Suppressor macrophage (primary cell): ENCODE measurements at places on chromosomes 1 and 21.

DNA sequence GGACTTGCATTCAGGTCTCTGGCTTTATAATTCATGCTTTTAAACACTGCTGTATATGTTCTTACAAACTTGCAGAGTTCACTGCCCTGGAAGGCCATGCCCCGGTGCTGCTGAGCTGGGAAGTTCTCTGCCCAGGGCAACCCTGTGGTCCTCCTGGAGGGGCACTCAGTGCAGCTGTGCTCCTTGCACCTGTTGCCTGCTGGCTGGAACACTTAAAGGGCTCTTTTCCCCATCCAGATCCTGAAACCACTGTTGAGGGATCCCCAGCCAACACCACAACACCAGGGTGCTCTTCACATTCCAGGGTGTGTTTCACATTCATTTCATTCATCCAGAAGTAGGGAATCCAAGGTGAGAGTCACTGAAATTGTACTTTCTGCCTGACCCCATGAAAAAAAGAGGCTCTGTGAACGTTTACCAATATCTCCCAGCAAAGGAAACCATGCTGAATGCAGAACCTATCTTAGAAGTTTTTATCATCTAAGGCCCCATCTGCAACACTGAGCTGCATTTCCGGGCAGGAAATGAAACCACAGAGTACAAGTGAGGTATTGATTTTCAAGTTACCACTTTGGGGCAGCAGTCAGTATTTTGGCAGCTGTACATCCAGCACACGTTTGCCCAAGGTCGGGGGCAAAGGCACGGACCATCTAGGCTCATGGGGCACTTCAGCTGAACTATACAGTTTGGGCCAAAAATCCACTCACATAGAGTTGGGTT is 16.4 kb upstream of the KIAA0040 start:
- DNase-seq: no peak

GRCh38 chr21:37459575-37459974 is 93.0 kb downstream of the DYRK1A start:
- DNase-seq: no peak

- no peak for DNase-seq
Measured at GRCh38 chr21:41673071-41673470, 93.8 kb downstream of the RIPK4 start.

DNA sequence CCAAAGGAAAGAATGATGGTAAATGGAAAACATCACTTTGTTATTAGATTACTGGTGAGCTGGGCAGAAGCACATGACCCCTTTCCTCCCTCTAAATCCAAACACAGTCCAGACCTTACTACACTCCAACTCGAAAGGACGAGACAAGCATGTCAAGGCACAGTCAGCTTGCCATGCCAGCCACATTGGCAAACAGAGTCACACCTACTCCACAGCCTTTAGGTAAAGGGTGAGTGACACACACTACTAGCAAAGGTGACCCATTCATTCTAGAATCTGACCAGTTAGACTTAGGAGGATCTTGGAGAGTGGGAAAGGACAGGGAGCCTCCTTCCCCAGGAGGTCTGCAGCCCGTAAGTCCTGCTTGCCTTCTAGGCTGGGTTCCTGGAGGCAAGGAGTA is 3.0 kb downstream of the SLC44A3 start:
- DNase-seq: no peak

GRCh38 chr1:207405814-207406213 is 48.3 kb upstream of the CR2 start:
- no peak for DNase-seq

- no peak for DNase-seq
Measured at GRCh38 chr21:42695697-42696380, 42.4 kb downstream of the PDE9A start.

DNA sequence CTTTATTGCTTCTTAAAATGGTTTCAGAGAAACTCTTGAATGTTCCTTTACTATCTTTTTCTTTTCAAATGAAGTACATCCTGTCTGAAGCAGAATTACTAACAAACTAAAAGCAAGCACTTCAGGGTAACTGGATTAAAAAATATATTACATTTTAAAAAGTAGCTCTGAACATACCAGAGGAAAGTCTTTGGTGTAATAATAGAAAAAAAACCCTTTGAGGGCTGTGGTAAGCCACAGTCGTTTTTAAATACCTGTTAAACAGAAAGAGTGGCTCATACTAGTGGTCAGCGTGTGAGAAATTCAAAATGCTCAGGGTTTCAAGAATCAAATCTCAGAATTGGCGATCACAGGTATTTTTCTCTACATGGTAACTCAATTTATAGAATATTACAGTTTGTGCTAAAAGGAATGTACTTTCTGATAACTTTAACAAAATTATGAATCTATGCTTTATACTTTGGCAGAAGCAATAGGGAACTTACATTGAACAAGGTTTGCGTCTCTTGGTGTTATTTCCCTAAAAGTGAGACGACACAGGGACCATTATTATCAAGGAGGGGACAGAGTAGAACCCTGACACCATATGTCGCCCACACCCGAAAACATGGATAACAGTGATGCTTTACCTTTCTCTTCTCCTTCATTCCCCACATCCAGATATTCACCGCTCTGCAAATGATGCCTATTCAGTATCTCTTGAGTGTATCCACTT is 97.0 kb upstream of the DPH5 start:
- DNase-seq: no peak

DNA sequence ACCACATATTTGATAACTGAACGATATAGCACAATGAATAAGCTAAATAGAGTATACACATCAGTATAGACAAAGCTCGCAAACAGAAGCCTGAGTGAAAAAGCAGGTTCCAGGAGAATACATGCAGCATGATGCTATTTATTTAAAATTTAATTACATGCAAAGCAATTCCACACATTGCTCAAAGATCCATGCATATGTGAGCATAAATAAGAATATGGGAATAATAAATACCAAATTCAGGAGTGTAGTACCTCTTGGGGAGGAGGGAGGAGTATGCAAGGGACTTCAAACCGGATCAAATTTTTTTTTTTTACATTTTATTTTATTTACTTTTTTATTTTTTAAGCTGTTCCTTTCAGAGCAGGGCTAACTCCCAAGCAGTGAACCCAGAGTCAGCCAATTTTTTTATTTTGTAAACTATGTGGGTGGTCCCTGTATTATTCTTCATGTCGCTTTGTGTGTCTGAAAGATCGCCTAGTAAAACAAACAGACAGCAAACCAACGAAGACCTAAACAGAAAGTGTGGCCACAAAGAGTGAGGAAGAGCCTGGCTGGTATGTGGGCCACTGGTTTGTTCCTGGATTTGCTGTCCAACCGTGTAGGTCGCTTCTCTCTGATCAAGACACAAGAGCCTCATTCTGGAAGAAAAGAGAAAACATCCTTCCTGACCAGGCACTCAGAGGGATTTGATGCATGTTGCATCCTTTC is 4.2 kb upstream of the SHISAL2A start:
- DNase-seq: no peak

- no peak for DNase-seq
Measured at GRCh38 chr1:30900931-30901560, 7.5 kb downstream of the SDC3 start.
